ENCODE measurements at places on chromosomes 7 and 10. TPM values are rescaled to one million over a fixed set of nuclear protein-coding genes. Genes with fewer than 3 reads are reported as not detected.

DNA sequence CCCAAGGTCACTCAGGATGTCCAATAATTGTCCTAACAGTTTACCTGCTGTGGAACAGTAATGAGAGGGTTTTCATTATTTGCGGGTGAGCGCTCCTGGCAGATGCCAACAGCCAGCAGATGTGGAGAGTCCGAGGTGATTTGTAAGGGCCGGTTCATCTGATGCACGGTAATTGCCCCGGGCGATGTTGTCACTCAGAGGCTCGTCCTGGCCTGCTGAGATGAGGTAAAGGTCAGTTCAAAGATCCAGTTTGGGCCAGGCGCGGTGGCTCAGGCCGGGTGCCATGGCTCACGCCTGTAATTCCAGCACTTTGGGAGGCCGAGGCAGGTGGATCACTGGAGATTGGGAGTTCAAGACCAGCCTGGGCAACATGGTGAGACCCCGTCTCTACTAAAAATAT is 16.9 kb downstream of the LHPP start:
- no peak for DNase-seq

DNA sequence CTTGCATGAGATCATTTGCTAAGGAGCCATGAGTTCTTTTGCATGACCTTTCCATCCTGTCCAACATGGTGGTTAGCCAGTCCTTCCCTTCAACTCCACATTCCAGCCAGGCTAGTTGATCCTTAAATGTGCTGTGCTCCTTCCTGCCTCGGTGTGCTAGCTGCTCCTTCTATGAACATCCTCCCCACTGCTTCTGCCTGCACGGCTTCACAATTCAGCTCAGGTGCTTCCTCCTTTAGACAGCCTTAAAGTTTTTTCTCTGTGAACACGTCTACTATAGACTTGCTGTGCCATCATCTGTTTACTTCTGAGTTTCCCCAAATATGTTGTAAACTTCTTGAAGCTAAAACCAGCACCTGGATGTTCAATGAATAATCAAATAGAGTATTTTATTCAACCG is 95.5 kb downstream of the OTUD1 start:
- no peak for DNase-seq

DNA sequence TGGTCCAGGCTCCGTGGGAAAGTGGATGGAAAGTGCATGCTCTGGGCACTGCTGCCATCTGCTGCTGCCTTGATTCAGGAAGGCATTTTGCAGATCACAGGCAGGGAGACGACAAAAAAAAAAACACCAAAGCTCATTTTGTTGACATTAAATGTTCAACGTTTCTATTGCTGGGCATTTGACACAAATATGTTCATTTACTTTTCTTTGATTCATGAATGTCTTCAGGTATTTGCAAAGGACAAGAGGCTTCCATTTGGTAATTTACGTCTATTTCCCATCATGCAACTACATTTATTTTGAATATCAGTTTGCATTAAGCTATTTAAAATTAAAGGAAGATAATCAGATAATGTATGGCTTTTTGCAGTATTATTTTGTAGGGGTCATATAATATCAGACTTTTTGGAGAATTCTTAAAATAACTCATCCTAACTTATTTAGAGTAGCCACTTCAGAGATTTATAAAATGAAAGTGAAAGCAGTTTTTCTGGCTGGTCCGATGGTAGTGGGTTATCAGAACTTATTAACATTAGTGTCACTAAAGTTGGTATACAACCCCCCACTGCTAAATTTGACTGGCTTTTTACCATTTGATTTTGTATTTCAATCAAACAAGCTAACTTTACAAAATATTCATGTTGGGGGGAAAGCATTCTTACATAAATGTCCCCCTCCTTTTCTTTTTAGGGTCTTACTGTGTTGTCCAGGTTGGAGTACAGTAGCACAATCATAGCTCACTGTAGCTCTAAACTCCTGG is 65.3 kb downstream of the PDIA4 start:
- DNase-seq: peak; percentile 48

DNA sequence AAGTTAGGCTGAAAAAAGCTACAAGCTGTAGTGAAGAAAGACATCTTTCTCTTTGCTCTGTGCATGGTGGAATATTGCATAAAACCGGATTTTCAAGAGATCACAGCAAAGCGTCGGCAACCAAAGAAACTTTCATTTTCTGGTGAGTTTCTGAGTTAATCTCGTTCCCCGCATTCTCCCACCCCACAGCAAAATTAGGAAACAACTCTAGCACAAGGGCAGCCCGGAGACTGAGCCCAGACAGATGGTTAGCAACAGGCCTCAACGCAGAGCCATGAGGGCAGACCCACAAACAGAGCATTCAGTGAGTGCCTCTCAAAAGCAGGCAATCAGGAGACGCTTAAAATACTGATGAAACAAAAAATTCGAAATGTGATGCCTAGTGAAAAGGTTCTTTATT is 396.1 kb upstream of the KLF6 start:
- DNase-seq: no peak

GRCh38 chr7:42222125-42222524 is 14.9 kb downstream of the GLI3 start:
- no peak for DNase-seq

DNA sequence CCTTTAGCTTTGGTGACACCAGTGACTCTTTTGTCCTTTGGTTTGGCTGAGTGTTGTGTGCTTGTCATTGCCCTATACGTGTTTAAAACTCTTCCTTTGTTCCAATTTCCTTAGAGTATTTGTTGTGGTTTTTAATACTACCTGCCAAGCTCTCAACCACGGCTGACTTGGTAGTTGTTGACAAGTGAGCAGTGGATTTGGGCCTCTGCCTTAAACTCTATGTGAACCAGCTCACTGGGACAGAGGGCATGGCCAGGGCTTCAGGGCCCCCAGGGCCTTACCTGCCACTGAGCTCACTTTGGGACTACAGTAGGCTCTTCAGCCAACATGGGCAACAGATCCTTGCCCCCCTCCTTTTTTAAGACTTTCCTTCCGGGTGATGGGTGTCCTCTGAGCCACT is 9.6 kb upstream of the DMBT1 start:
- DNase-seq: no peak

GRCh38 chr7:90412458-90413184 is 9.4 kb downstream of the CLDN12 start:
- DNase-seq: peak; percentile 66

The CDK5 gene
- total RNA-seq: 23.5 TPM

The ADCY1 gene
- total RNA-seq: 8.8 TPM

The FGFBP3 gene
- 1.9 TPM for total RNA-seq

The VWDE gene
- 21.3 TPM for total RNA-seq

The CFAP46 gene
- not detected for total RNA-seq

The WDFY4 gene
- total RNA-seq: not detected
